Suprapubic skin (tissue), 4 donors: ENCODE measurements at places on chromosomes 4 and X.

DNA sequence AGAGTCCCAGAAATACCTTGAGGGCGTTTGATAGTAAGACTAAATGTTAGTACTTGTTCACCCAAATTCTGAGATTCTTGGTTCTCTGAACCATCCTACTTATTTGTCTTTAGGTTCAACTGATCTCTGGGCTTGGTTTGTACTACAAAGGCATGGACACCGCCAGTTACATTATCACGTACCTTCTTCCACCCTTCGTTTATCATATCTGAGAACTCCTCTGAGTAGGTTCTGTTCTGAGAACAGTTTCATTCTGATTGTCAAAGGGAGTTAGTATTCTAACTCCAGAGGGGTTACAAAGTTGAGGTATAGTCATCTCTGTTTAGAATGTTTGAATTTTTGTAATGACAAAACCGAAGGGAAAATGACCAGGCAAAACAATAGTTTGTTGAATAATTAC, 19.3 kb downstream of the ZFX start:
- no peak for DNase-seq

- no peak for DNase-seq
Observed at GRCh38 chr4:10096201-10096977, 20.2 kb downstream of the WDR1 start.

GRCh38 chr4:26058537-26058936, 144.5 kb downstream of the SMIM20 start:
- DNase-seq, result no peak

- no peak for DNase-seq
Observed at GRCh38 chr4:38565271-38566199, 98.5 kb upstream of the KLF3 start.
